ENCODE measurements at places on chromosomes 3 and 15. TPM values are rescaled to one million over a fixed set of nuclear protein-coding genes. Genes with fewer than 3 reads are reported as not detected.

DNA sequence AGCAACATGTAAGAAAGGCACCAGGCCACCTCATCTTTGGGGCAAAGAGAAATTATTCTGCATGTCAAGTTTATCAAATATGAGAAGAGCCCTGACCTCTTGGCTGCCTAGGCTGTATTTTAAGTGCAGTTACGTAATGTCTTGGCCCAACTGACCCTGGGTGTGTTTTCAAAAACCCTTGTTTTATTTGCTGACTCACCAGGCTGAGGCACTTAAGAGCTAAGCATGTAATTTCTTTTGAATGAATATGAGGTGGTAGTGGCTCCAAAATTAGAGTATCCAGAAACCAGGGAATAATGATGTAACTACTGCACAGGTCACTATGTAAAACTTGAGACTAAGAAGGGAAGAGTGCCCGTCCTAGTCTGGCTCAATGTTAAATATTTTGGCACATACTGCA, 24.3 kb downstream of the PGPEP1L start:
- peak; percentile 27 for DNase-seq

- no peak for DNase-seq
These were observed 153.1 kb downstream of the PEAK1 start for GRCh38 chr15:77266708-77267386.

Gene FGF12
- total RNA-seq, result 3.1 TPM

DNA sequence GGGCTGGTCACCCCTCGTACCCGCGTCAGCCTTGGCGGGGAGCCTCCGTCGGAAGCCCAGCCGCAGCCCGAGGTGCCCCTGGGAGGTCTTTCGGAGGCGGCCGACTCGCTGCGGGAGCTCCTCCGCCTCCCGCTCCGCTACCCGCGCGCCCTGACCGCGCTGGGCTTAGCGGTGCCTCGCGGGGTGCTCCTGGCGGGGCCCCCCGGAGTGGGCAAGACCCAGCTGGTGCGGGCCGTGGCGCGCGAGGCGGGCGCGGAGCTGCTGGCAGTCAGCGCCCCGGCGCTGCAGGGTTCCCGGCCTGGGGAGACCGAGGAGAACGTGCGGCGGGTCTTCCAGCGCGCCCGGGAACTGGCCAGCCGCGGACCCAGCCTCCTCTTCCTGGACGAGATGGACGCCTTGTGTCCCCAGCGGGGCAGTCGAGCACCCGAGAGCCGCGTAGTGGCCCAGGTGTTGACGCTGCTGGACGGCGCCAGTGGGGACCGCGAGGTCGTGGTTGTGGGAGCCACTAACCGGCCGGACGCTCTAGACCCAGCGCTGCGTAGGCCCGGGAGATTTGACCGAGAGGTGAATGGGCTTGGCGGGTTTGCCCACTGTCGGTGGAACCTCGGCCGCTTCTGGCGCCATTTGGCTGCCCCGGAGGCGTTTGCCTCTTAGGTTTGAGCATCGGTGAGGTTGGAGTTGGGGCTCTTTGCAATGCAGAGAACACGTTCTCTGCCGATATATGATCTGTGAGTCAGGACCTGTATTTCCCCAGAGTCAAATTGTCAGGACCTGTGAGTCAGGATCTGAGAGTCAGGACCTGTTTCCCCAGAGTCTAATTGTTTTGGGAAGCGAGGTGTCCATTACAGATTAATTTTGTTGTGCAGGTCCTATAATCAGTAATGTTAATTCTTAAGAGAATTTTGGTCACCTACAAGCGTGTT, 24.9 kb upstream of the GATM start:
- no peak for DNase-seq

GRCh38 chr3:26058901-26059321, 269.0 kb downstream of the OXSM start:
- no peak for DNase-seq

DNA sequence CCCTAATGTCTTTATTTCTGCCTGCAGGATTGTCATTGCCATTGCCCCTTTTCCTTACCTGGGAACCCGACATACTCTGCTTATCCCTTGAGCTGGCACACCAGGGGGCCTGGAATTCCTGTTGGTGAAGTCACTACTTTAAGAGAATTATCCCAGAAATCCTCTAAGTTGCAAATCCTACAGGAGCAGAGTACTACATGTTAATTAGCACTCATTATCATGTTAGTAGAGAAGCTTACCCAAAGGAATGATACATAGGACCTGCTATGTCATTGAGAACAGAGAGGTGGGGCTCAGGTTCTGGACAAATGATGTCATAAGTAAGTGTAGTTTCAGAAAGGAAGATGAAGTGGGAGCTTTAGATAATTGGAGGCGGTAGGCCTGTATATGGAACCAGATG, 27.4 kb downstream of the SCG5 start:
- DNase-seq, result no peak

Gene PRR23E
- total RNA-seq, result not detected

DNA sequence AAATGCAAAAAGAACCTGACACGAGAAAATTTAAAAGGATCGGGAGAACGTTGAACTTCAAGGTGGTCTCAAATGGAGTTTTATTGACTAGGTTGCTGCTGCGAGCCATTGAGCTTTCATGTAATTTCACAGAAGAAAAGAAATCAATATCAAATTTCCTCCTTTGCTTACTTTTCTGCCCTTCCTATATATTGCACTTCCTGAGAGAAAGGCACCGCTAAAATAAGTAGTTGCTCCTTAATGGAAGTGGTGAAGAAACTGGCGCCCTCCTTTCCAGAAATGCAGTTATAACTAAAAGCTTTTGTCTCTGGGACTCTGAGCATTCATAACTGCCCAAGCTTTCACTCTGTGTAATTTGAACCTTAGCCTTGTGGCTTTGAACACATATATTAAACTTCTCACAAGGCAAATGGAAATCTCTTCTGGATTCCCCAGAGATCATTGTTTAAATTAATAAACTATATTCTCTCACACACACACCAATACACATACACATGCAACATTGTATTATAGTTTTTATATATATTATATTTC, 13.4 kb downstream of the EID1 start:
- DNase-seq, result no peak

- no peak for DNase-seq
These were observed 186.0 kb downstream of the UBE2E2 start for GRCh38 chr3:23389089-23389488.

GRCh38 chr3:46112984-46113383, 85.7 kb upstream of the XCR1 start:
- no peak for DNase-seq

DNA sequence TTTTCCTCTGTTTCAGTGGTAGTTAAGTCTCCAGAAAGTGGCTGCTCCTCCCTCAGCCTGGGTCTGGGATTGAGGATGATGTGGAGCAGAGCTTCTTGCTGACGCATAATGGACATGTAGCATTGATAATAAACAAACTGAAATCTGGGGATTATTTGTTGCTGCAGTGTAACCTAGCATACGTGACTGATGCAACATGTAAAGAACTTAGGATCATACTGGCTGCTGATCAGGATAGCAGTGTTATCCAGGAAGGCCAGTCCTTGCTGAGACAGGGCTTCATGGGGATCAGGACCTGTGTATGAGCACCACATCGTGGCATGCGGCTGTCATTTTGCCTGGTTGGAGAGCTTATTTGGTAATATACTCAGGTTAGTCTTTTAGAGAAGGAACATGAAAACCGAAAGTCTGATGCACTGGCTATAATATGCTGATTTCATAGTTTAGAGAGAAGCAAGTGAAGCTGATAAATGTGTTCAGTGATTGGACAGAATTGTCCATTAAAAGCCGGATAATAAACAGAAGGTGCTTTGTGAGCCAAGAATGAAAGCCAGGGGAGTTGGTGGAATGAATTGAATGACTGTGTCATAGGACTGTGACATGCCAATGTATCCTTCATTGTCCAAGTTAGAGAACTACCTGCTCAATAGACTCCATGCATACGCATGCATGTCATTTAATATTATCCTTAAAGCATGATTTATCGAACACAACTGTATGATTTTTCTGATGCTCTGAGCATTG, 4.1 kb downstream of the MINAR1 start:
- DNase-seq, result no peak

DNA sequence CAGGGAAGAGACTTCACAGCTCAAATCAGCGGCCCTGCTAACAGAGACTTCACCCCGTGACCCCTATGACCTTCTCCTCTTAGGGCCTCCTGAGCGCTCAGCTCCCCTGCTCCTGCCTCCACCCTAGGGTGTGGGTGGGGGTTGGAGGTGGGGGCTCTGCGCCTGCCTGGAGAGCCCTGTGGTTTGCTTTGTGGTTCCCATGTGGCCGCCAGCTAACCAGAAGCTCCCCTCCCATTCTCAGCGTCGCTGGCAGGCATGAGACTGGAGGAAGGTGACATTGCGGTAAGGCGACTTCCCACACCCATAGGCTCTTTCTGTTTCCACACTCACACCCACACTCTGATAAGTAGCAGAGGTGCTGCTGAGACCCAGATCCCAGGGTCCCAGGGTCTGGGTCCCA, 27.6 kb downstream of the XYLB start:
- no peak for DNase-seq

Gene PP2D1
- not detected for total RNA-seq

Data from omental fat pad (tissue), 4 donors.